ENCODE measurements at places on chromosomes 12 and 14. TPM values are rescaled to one million over a fixed set of nuclear protein-coding genes. Genes with fewer than 3 reads are reported as not detected.

DNA sequence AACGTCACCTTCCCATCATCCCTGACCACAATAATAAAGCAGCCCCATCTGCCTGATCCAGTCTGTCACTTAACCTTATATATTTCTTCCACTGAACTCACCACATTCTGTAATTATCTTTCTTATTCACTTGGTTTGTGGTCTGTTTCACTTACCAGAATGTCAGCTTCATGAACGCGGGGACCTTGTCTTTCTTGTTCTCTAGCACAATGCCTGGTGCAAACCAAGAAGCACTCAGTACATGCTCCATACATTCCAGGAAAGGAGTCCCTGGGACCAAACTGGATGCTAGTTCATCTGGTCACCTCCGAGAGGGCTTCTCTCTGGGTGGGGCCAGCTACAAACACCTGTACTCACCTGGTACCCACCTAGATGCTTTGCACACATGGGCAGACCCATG lies 17.4 kb upstream of the ANKRD33 start:
- DNase-seq = no peak

GRCh38 chr14:92982956-92983355 lies 60.0 kb downstream of the CHGA start:
- peak; percentile 15 for DNase-seq

- no peak for DNase-seq
Measured at GRCh38 chr14:89317051-89317691, 99.9 kb downstream of the FOXN3 start.

- no peak for DNase-seq
Measured at GRCh38 chr14:100471441-100472093, 115.7 kb downstream of the BEGAIN start.

DNA sequence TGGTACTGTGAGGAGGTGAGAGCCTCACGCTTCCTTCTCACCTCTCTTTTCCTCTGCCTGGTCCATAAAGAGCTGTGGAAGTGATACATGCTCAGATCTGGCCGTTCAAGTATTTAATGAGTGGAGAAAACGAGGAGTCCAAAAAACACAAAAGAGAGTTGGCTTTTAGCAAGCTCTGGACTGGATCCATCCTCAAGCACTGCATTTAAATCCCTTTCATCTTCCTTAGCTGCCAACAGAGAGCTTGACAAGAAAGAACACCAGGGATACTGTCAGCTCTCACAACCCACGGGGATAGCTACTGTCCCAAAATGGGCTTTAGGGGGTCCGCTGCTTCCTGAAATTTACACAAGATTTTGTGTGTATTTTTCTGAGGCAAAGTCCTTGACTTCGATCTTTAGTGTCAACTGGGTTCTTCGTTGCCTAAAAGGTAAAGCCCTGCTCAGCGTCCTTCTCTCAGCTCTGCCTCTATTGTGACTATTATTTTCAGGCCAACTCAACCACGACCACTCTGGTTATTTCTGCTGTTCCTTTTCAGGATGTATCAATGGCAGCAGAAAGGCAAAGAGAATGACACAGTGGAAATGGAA lies 120.9 kb downstream of the TMTC1 start:
- DNase-seq = no peak

GRCh38 chr14:79583738-79584408 lies 627.4 kb downstream of the DIO2 start:
- peak; percentile 50 for DNase-seq

DNA sequence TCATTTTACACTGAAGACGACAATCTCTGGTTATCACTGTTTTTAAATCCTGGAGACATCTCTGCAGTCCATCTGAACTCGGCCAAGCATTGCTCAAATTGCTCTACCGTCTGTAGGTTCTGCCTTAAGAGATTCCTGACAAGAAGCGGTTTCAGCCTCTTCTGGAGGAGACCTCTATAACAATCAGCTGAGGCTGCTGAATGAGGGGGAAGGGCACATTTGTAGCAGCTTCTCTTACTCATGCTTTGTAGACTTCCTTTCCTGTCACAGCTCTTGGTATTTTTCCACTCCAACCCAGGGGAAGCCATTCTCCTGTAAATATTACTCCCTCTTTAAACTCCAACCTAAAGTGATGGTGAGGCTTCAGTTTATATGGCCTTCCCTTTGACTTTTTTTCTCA lies 3.0 kb downstream of the ARG2 start:
- peak; percentile 87 for DNase-seq

- DNase-seq = no peak
Measured at GRCh38 chr12:115121053-115121452, 437.1 kb upstream of the TBX3 start.

DNA sequence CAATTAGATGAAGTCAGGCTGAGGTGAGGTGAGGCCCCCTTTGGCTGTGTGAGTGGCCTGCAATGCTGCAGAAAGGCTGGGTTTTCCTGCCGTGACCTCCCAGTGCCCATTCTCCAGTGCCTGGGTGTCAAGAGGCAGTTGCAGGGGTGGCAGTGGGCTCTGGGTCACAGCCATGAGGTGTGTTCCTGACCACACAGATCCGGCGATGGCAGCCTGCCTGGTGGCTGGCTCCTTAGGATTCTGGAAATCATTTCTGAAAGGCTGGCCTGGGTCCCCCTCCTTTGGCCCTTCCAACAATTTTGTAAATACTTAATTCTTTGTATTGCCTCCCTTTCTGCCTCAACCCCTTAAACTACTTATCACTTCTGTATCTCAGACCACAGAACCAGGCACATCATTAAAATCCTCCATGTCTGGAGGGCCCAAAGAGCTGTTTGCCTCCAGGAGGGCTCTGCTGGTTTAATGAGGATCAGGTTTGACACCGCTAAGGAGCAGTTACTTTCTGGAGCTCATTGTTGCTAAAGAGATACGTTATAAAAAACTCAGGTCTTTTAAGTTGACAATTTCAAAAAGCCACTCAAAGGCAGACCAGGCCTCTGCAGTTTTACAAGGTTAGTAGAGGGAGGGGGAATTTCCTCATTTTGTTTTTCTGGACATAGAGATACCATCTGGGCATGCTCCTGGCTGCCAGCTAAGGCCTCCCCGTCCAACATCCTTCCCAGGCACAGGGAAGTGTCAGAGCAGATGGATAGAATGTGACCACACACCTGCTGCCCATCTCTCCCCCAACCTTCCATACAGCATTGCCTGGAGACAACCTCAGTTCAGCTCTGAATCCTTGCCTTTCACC lies 204.4 kb downstream of the FOXN3 start:
- no peak for DNase-seq

DNA sequence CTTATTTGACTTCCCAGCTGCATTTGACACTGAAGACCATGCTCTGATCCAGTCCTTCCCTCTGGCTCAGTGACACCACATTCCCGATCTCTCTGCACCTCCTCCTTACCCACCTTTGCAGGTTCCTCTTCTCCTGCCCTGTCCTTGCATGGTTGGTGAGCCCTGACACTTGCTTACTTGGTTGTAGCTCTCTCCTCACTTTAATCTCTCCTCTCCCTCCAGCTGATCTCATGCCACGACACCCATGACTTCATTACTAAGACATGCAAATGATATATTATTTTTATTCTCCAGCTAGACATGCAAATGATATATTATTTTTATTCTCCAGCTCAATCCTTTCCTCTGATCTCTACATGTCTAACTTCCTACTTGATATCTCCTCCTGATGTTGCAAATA lies at the start of gene SERPINA9:
SERPINA9 (minus strand) TSS at position 175 of the 400 bp plus-strand sequence. CDS start 6,357 bp downstream, outside the sequence.
- no peak for DNase-seq

The WNT1 gene
- not detected for total RNA-seq

The STAB2 gene
- total RNA-seq = not detected

DNA sequence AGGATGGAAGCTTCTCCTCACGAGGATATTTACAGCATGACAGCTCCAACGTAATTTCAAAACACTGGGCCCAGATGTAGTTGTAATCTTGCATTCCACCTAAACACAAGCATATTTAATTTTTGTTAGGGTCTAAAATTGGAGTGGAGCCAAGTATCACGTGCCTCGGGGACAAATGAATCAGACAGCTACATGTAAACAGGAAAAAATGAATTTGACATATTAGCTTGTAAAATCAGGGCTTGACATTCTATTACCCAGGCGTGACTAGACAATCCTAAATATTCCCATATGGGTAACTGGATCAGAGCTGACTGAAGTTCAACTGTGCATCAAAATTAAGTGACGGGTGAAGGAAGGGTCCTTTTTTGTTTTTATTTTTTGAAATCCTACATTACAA lies 59.0 kb downstream of the MDM2 start:
- DNase-seq = no peak

The KRT71 gene
- total RNA-seq = not detected

DNA sequence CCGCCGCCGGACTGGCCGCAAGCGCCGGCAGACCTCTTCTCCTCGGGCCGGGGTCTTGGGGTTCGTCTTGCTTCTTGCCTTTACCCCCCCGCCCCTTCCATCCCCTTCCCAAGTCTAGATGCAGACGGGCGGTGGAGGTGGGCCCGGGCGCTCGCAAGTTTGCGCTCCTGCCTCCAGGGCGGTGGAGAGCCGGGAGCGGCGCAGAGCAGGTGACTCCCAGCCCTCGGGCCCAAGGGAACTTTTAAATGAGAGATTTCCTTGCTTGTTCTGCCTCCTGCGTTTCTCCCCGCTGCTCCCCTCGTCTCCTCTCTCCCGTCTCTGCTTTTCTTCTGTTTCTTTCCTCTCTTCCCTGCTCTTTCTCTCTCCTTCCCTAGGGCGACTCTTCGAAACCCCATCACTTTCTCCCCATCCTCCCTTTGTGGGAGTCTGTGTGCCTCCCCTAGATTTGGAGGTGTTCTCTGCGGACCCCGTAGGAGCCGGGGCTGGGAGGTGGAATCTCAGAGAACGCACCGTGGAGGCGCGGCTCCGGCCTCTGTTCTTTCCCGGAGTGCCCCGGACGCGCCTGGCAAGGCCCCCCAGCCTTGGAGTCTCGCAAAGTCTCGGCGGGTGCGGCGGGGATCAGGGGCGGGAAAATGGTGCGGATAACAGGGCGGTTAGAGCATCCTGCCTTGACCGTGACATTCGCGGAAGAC lies 114.7 kb upstream of the MYL2 start:
- no peak for DNase-seq

The KRT6A gene
- total RNA-seq = 13,929 TPM

DNA sequence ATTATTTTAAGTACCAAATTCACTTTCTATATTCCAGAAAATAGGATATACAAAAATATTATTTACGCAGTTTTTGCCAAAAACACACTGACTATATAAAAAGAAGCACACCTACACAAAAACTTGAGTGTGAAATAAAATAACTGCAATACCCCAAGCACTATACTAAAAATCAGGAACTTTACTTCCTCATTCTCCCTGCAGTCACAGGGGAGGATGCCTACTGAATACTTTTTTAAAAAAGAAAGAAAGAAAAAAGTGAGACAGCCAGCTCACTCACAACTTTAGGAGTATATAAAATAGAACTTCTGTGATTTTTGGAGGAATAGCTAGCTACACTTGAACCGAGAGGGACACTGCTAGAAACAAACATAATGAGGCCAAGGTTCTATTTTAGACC lies 12.2 kb downstream of the RPS6KA5 start:
- DNase-seq = no peak

DNA sequence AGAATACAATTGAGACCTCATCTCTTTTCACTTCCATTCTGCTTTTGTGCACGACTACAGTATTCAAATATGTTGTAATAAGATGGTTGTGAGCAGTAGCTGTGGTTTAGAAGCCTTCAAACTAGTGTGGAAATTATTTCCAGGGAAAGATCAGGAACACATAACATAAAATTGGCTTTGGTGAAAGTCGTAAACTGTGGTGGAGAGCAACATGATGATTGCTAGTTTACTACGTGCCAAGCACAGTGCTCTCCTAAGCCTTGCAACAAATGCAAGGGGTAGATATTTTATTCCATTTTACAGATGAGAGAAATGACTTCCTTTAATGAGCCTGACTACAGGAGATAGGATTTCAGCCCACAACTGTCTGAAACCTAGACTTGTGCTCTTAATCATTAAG lies 172.4 kb upstream of the LMNTD1 start:
- DNase-seq = no peak

GRCh38 chr12:31801872-31802271 lies 73.1 kb upstream of the AMN1 start:
- no peak for DNase-seq

The ETFBKMT gene
- 1.0 TPM for total RNA-seq

GRCh38 chr12:131796754-131797587 lies 31.2 kb upstream of the MMP17 start:
- no peak for DNase-seq

The BCL7A gene
- 17.1 TPM for total RNA-seq

The SLC2A3 gene
- total RNA-seq = 8.4 TPM

GRCh38 chr12:27237790-27238771 lies 6.0 kb upstream of the STK38L start:
- peak; percentile 20 for DNase-seq

The KLRC2 gene
- total RNA-seq = not detected

The BICDL1 gene
- 30.7 TPM for total RNA-seq

DNA sequence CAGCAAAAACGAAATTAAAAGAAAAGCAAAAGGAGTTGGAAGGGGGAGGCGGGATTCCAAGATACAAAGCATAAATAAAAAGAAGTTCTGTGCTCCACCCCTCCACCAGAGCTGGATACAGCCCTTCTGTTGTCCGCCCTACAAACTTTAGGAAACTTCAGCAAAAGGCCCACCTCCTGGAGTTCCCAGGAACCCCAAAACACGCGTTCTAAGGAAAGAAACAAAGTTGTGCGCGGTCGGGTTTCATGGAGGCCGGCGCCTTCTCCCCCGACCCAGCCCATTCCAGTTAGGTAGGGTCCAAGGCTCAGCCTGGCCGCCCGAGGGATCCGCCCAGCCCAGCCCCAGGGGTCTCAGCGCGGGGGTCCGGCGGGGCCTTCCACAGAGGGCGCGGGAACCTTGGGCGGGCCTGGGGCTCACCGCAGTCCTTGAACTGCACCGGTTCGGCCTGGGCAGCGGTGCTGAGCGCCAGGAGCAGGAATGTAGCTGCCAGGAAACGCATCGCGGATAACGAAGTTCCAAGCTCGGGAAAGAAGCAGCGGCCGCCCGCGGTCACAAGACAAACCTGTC lies at the start of gene NPC2:
NPC2 (minus strand) TSS at position 530 of the 567 bp plus-strand sequence; CDS start at position 499, 31 bp downstream.
- no peak for DNase-seq

- no peak for DNase-seq
Measured at GRCh38 chr12:58926586-58926985, 6.3 kb upstream of the LRIG3 start.

GRCh38 chr12:120252071-120252906 lies 13.2 kb downstream of the PXN start:
- no peak for DNase-seq

All from bronchial epithelial cell (primary cell).